HT1080 (cell line): ENCODE measurements at places on chromosomes 13 and 19.

DNA sequence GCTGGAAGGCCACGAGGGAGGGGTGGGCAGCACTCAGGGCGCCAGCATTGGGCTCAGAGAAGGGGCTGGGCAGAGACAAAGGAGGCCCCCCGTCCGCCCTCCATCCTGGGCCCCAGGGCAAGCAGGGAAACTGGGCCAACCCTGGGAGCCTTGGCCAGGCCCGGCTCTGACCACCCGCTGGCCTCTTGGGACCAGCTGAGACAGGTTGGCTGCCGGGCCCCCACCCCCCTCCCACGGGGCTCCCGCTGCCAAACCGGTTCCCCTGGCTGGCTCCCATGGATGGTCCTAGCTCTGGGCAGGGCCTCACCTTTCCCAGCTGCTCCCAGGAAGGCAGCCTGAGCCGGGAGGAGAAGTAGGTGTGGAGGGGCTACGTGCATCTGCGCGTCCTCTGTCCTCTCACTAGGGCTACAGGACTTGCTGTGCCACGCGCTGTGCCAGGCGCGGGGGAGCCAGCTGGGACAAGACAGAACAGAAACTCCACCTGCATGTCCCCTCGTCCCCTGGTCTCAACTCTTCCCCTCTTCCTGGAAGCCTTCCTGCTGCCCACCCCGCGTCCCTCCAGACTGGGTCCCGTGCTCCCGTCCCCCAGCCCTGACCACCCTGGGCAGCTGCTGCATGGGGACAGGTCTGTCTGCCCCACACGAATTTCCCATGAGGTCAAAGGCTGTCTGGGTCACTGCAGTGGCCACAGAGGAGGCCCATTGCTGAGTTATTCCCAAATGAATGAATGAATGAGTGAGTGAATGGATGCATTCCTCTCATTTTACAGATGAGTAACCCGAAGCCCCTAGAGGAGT is 29.1 kb upstream of the NCCRP1 start:
- DNase-seq = no peak

DNA sequence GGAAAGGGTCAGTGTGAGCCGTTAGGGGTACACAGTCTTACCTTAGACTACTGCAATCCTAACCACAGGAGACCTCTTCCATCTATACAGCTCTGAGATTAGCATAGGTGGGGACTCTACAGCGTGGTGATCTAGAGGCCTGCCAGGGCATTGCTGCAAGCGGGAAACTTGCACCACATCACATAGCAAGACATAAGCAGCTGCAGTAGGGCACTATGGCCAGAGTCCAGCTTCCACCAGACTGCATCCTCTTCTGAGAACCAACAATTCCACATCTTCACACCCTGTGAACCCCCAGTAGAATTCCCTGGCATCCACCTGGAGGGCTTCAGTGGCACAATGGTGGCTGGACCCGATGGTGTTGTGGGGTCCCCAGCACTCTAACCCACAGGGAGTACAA is 1564.3 kb upstream of the PRR20A start:
- DNase-seq = no peak

DNA sequence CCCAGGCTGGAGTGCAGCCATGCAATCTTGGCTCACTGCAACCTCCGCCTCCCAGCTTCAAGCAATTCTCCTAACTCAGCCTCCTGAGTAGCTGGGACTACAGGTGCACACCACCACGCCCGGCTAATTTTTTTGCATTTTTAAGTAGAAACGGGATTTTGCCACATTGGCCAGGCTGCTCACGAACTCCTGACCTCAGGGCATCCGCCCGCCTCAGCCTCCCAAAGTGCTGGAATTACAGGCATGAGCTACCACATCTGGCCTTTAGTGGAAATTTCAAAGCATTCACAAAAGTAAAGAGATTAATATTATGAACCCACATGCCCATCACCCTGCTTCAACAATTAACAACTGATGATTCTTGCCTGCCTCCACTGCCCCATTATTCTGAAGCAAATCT is 20.5 kb upstream of the LATS2 start:
- DNase-seq = no peak

DNA sequence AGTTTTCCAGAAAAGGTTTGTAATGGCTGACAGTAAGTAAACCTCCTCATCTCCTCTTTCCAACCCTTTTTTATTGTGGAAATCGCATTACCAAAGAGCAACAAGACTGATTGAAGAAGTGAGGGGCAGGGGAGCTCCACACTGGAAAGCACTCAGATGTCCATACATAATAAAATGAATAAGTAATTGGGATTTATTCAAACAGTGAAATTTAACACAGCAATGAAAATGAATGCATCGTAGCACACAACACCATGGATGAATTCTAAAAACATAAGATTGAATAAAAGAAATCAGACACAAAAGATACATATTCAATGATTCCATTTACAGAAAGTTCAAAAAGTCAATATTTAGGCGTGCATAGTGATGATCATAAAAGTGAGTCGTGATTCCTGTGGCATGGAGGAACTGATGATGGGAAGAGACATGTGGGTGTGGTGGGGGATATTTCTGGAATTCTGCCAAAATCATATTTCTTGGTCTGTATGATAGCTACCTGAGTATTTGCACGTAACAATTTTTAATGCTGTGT is 18.8 kb downstream of the FAM216B start:
- no peak for DNase-seq

DNA sequence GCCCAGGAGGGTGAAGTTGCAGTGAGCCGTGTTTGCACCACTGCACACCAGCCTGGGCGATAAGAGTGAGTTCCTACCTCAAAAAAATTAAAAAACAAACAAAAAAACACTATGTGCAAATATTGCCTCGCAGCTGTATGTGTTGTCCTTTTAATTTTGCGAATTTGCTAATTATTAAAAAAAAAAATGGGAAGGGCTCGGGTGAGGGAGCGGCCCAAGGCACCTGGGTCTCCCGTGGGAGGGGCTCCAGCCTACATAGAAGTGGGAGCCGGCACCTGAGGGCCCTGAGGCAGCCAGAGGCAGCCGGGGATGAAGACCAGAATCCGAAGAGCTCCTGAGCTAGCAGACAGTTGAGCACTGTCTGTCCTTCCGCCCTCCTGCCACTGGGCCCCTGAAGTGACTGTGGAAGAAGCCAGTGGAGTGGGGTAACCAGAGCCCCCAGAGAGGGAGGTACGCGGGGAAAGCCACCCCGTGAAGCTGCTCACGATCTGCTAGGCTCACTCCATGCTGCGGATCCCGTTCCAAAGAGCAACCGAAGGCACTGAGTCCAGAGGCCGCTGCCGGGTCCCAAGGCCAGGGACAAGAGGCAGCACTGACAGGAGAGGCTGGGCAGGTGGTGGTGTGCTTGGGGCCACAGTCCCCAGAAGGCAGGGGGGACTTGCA is 6.5 kb downstream of the IZUMO4 start:
- no peak for DNase-seq

GRCh38 chr19:56312787-56313657 is 1.6 kb downstream of the ZSCAN5A start:
- DNase-seq = no peak

- DNase-seq = peak; percentile 10
Measured at GRCh38 chr13:102903659-102904407, 58.0 kb downstream of the ERCC5 start.

GRCh38 chr13:64819081-64819480 is 2411.1 kb downstream of the PCDH9 start:
- DNase-seq = no peak

GRCh38 chr13:83881917-83882605 is at the start of gene SLITRK1:
SLITRK1 (minus strand) TSS chr13:83882474; CDS start chr13:83881507, 967 bp downstream.
- DNase-seq = peak; percentile 7

DNA sequence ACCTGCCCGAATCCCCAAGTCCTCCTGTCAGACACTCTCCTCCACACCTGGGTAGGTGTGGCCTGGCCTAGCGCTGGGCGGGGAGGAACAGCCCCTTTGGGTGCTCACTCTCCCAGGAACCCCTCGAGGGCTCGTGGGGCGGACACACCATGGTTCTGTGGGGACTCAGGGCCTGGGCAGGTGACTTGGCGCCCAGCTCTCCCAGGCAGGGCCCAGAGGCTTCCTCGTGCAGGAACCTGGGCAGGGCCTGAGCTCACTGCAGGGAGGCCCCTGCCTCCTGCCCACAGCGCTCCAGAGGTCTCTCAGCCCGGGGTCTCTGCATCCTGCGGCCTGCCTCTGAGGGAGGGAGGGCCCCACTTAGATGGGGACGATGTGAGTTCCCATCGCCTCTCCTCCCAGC is 11.9 kb downstream of the LSM4 start:
- no peak for DNase-seq

DNA sequence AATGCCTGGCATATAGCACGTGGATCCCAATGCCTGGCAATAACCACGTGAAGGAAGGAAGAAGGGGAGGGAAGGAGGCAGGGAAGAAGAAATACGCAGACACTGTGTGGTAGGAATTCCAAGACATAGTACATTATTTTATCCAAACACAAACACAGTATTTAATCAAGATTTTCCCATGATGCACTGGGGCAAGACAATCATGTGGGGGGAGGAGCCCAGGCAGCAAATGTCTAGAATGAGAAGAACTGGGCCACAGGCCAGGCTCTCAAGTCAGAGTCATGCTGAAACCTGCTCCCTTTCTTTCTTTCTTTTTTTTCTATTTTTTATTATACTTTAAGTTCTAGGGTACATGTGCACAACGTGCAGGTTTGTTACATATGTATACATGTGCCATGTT is 717.9 kb downstream of the UQCRFS1 start:
- no peak for DNase-seq

DNA sequence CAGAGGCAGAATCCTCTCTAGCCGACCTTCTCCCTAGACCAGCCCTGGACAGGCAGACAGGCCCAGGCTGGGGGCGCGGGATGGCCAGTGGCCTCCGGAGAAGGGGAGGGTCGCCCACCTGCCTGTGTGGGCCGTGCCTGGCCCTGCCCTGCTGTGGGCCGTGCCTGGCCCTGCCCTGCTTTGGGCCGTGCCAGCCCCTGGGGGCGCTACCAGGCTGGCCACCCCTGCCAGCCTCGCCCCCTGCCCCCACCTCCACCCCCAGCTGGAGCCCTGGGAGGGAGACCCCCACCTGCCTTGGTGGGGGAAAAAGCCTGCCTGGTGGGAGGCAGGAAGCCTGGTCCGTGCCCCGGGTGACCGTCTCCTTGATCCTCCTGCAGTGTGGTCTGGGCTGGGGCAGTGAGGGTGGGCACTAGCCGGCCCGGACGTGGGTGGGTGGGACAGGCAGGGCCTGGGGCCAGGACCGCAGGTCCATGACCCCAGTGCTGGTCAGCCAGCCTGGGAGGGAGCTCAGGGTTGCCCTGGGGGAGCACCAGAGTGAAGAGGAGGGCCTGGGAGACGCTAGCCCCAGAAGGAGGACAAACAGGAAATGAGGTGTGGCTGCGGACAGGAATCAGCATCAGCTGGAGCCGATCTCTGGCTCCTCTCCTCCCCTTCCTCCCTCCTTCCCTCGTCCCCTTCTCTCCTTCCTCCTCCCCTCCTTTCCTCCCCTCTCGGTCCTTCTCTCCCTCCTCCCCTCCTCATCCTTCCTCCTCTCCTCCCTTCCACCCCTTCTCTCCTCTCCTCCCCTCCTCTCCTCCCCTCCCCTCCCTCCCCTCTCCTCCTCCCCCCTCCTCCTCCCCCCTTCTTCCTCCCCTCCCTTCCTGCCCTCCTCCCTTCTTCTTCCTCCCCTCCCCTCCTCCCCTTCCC is 5.1 kb upstream of the MKNK2 start:
- DNase-seq = peak; percentile 87
